Lower leg skin (tissue), 4 donors: ENCODE measurements at places on chromosomes 3 and 15.
A peak's percentile ranks its signal among the peaks of the same experiment; 100 is the strongest.

- no peak for DNase-seq
These were observed 1.9 kb downstream of the NEIL1 start for GRCh38 chr15:75348562-75349350.

DNA sequence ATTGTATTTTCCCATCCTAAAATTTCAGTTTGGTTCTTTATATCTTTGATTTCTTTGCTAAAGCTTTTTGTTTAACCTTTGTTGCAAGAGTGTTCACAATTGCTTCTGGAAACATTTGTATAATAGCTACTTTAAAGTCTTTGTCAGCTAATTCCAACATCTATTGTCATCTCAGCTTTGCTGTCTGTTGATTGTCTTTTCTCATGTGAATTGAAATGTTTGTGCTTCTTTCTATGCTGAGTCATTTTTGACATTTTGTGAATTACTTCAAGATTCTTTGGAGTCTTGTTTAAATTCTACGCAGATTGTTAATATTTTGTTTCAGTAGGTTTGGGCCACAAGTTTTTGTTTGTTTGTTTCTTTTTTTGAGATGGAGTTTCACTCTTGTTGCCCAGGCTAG is 73.2 kb downstream of the SUCNR1 start:
- no peak for DNase-seq

- no peak for DNase-seq
These were observed 42.2 kb downstream of the GMPS start for GRCh38 chr3:155912579-155913190.

DNA sequence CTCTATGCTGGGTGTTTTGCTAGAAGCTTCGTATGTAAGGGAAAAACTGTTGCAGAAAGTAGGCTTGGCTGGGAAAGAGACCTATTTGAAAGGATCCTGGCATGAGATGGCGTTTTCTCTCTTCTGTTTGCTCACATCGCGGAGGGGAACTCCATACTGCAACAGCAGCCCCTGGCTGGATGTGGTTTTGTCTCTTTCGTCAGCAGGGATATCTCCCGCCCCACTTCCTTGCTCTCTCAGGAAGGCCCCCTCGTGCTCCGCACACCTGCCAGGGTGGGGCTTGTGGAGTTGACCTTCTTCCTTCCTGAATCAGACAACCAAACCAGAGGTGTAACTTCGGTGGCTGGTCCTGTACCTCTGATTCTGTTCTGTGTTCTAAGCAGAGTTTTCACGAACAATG is 26.4 kb upstream of the MYZAP start:
- peak; percentile 86 for DNase-seq

DNA sequence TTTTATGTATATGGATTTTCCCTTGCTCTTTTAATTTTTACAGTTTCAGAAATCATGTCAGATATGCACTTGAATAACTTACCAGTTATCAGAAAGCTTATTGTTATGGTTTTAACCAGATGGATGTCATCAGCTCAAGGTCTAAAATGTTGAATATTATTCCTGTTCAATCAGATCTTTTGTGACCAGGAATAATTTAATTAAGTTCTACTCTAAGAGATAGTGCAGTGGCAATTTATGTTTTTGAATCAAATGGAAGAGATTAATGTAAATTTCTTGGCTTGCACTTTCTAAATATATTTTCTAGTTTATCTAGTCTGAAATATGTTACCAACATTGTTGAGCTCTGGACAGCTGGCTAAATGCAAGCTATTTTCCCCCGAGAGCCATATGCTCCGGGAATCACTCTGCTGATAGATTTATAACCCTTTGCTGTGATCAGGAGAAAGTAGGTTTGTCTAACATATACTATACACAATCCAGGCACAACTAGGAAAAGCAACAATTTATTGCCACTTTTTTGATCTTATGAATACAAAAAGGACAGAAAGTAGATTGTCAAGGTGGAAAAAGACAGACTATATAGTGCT is 76.8 kb upstream of the CD96 start:
- DNase-seq = no peak

- DNase-seq = no peak
These were observed 56.3 kb downstream of the ABI3BP start for GRCh38 chr3:100936931-100937330.

DNA sequence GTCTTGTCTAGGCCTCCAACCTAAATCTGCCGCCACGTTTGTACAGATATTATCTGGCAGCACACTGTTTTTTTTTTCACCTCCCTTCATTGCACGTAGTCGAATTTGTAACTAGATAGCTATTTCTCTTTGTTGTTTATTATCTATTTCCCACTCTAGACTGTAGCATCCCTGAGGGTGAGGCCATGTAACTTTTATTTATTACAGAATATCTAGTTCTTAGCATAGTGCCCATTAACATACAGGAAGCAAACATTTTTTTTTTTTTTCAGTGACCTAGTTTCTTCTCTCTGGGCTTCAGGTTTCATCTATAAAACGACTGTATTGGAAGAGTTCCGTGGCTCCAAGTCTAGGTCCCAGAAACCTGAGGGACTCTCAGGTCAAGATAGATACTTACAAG is 354.3 kb downstream of the FGF12 start:
- no peak for DNase-seq

DNA sequence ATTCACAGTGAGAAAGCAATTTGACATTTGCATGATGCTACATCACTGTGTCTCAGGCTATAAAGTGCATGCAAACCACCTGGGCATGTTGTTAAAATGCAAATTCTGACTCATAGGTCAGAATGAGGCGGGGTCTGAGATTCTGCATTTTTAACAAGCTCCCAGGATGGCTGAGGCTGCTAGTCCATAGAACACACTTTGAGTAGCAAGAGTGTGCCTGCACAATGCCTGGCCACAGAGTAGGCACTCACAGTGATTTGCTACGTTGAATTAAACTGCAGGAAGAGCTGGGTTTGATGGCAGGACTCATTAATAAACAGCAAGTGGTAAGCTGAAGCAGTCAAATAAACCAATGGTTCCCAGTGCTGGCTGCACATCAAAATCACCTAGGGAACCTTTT is 48.1 kb downstream of the NTRK3 start:
- no peak for DNase-seq

DNA sequence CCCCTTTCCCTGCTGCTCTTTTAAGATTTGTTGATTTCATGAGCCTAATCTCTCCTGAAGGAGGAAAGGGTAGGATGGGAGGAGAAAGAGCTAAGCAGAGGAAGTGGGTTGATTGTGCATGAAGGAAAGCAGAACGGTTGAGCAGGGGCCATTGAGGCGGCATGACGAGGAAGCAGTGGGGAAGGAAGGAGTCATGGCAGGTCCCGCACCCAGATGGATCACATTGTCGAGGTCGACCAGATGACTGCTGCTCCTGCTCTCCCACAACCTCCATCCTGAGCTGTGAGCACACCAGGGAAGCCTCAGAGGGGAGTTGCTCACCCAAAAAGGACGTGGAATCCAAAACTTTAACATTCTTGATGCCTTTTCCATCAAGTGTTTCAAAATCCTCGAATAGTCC is 42.8 kb downstream of the ABTB1 start:
- DNase-seq = no peak

GRCh38 chr3:95813244-95813643 is 1001.1 kb upstream of the EPHA6 start:
- no peak for DNase-seq

DNA sequence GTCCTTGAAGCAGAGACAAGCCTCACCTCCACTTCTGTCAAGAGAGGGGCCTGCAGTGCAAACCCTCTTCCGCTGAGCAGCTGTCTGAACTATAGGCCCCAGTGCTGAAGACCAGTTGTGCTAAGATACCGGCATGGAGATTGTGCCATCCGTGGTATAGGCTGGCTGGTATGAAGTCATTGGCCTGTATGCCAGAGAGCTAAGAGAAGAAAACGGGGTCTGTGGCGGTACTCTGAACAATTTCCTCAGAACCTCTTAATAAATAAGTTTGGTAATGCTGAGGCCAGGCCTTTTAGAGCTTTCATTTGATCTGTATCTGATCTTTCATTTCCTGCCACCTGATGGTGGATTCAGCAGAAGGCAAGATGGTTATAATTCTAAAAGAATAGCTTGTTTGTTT is 123.0 kb downstream of the LRIG1 start:
- no peak for DNase-seq

GRCh38 chr3:155972885-155973584 is 102.6 kb downstream of the GMPS start:
- no peak for DNase-seq

DNA sequence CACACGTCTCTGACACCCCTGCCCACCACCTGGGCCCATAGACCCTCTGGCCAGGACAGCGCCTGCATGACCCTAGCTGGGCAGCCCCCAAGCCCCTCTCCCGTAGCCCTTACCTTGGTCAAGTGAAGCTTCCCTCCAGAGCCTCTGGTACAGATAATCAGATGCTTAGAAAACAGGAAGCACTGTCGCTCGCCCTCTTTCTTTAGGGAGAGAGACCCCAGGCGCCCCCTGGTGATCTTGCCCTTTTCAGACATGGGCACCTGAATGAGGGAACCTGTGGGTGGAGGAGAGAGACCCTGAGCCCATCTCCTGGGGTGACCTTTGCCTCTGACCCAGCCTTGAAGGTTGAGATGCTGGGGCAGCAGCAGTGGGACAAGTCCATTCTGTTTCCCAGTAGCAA is 65.4 kb downstream of the RASGRF1 start:
- no peak for DNase-seq

GRCh38 chr3:68088636-68089035 is 434.2 kb upstream of the SUCLG2 start:
- DNase-seq = no peak

DNA sequence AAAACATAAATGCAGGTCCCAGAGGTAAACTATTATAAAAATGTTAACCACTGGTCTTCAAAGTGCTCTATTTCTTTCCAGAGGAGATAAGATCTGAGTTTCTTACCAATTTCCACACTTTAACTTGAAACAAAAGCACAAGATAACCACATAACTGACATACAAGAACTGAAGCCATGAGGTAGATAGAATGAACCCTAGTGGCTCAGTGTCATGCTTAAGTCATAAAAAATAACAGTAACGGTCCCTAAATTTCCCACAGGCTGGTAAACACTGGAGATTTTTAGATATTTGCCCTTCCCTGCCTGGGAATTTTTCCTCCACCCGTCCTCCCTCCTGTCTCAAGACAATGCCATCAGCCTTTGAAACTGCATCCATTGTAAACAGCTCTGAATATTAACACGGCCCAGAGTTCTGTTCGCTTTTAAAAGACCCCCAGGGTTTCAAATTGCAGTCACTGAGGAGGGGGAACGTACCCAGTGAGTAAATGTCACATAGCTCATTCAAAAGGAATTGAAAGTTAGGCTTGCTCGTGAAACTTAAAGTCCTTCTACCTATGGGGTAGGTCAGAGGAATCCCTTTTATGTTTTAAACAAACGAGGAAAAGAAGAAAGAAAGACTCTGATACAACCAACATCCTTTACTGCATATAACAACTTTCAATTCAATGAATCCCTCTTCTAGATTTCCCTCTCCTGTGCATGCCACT is 5.7 kb downstream of the LRIG1 start:
- no peak for DNase-seq

- no peak for DNase-seq
These were observed 521.5 kb downstream of the RSL24D1 start for GRCh38 chr15:54675241-54675640.

- peak; percentile 66 for DNase-seq
These were observed 17.3 kb upstream of the HRH1 start for GRCh38 chr3:11136830-11137626.

GRCh38 chr15:69090197-69090948 is 70.1 kb upstream of the GLCE start:
- DNase-seq = no peak

DNA sequence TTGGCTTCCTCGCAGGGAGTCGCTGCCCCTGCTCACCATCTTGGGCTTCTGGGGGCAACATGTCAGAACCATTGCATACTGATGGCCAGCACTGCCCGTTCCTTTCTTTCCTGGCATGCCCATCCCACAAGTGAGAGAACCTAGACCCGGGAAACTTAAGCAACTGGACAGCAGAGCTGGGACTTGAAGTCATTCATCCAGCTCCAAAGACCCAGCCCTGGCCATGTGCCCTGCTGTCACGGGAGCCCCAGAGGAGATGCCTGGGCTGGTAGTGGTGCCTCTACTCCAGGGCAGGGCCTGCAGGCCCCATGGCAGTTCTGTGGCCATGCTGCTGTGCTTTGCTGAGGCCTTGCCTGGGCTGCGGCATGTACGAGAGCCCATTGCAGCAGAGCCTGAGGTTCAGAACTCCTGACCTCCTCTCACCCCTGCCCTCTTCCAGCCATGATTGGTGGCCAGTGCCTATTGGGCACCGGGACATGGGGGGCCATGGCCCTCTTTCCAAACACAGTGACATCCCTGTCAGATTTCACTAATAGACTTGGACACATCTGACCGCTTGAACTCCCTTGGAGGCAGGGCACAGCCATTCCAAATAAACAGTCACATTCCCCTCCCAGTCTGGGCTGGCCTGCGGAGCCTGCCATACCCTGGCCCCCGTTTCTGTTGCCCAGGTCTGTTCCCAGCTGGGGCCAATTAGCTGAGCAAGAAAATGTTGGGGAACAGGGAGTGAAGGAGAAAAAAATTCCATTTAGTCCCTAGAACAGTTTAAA is 115.9 kb downstream of the EEFSEC start:
- no peak for DNase-seq

- DNase-seq = no peak
These were observed 17.0 kb downstream of the TGM5 start for GRCh38 chr15:43249699-43250203.

DNA sequence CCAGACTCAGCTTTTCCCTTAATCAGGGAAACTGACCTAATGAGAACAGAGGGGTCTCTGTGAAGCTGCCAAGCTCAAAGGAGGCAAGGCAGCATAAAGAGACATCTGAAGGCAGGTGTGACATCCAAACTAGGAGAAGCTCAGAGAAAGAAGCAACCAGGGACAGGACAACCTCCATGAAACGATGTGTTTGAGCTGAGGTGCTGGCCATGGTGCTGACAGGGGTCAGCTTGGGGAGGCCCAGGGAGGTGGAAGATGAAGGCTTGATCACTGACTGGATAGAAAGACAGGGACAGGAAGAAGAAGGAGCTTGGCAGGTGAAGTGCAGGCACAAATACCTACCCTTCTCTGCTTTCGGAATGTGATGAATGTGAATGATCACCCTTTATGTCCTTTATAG is 179.5 kb upstream of the NSMCE3 start:
- peak; percentile 52 for DNase-seq

- DNase-seq = no peak
These were observed 28.8 kb upstream of the MEX3B start for GRCh38 chr15:82074610-82075009.

- DNase-seq = peak; percentile 87
These were observed at the start of gene PLCL2 for GRCh38 chr3:16884748-16885592. PLCL2 (plus strand) TSS chr3:16884955; CDS start chr3:16885040, 85 bp downstream.

GRCh38 chr3:56135941-56136340 is 332.3 kb downstream of the ERC2 start:
- DNase-seq = no peak

DNA sequence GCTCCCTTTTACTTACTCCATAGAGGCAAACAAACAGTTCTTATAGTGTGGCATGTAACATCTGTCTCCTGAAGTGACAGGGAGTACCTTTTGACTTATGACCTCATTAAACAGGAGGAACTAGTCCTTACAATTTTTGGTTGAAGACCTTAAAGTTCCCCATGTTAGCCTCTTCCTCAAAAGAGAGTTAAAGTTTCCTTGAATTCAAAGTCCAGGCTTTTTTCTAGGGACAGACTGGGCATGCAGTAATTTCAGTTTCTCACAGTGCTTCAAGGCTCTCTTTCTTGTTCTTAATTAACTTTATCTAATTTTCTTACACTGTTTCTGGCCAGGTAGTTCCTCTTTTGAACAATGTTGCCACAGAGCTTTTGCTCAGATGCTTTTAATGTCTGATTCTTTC is 12.1 kb downstream of the GOLM2 start:
- no peak for DNase-seq

GRCh38 chr3:54999811-55000210 is 72.0 kb upstream of the LRTM1 start:
- no peak for DNase-seq

- DNase-seq = no peak
These were observed 65.7 kb upstream of the FRMD4B start for GRCh38 chr3:69451594-69451993.
